Daoy (cell line): ENCODE measurements at places on chromosomes 3 and 15. TPM values are rescaled to one million over a fixed set of nuclear protein-coding genes. Genes with fewer than 3 reads are reported as not detected.

GRCh38 chr3:140597792-140598191 is 80.1 kb upstream of the TRIM42 start:
- no peak for DNase-seq

GRCh38 chr3:23915537-23916108 is 1.2 kb downstream of the NKIRAS1 start:
- peak; percentile 35 for DNase-seq

GRCh38 chr15:56869573-56869972 is 48.9 kb upstream of the TCF12 start:
- DNase-seq: peak; percentile 45

DNA sequence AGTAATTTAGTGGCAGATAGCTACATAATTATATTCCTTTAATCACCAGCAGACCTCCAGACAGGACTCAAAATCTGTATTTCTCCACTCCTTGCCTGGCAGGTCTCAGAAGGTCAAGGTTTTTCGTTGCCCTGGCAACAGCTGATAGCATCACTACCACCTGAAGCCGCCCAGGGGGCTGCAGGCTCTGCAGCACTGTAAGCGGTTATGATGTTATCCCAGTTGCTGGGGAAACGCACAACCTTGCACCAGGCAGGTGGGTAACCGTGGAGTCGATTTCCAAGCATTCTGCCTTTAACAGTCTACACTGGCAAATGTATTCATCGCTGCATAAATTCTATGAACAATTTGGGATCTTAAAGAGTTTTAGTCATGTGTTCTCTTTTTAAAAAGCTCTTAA is 756.3 kb downstream of the NTRK3 start:
- no peak for DNase-seq

GRCh38 chr3:99970198-99970597 is 144.1 kb downstream of the FILIP1L start:
- no peak for DNase-seq

DNA sequence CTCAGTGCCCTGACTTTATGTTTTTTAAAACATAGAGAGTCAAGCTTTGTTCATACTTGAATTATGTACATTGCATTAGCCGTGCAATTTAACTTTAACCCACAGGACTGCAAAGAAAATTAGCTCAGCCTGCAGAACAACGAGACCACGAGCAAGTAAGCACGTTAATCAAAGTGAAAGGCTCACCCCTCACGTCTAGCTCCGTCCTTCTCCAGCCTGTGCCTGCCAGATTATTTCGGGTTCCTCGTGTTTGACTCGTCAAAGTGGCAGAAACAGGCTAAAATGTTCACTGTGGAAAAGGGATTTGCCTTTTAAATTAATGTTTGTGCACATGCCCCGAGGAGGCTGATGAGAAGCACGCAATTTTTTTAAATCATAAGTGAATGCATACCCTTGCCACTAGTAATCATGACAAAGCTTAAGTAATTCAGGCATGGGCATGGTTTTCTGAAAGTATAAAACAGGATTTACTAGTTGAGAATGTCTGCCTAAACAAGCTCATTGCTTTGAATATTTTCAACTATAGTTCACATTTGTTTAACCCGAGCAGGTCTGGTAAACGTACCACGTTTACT is 15.3 kb downstream of the ZBTB38 start:
- no peak for DNase-seq

DNA sequence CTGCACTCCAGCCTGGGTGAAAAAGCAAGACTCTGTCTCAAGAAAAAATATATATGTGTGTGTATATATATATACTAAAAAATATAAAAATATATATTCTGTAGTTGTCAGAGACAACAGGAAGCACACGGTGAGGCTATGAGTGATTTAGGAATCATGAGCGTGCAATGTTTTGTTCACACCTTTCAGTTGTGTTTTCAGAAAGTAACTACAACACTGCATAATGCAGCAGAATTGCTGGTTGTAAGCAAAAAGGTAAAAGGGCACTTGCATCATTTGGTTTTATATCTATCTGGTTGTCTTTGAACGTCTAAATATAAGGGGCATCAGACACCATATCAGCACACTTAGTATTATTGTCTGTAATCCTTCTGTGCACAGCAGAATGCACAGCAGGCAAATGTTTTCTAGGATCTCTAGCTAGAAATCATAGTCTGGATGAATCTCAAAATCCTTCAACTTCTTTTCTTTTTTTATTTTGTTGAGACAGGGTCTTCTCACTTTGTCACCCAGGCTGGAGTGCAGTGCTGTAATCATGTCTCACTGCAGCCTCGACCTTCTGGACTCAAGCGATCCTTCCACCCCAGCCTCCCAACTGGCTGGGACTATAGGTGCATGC is 44.8 kb downstream of the CCR3 start:
- DNase-seq: no peak

- no peak for DNase-seq
Measured at GRCh38 chr15:66404532-66404931, 17.8 kb downstream of the MAP2K1 start.

GRCh38 chr15:90819850-90820249 is 48.5 kb upstream of the FURIN start:
- DNase-seq: no peak

DNA sequence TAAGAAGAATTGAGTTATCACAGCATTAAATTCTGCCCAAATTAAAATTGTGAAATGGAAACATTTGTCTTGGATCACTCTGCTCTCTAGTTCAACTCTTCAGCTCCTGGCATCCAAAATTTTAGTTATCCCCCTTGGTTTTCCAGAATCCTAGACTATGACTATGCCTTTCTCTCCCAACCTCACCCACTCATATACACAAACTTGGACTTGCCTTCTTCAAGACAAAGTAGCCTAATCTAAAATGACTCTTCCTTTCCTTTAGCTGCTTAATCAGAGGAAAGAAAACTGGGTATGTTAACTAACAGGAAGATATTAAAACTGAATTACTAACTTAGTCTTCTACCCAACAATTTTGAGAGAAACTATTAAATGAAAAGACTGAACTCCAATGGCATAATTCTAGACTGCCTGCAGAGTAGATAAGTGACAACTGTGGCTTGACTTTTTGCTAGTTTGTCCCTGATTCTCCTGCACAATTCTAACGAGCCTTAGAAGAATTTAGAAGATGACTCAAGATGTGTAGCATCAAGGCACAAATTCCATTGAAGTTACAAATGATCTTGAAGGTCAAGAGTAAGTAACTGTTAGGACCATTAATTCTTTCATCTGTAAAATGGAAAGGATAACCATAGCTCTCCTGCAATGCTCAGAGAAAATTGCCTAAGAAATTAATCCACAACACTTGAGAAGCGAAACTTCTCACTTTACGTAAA is 5.2 kb upstream of the GOLIM4 start:
- DNase-seq: no peak

GRCh38 chr3:55721716-55722484 is 234.8 kb upstream of the WNT5A start:
- peak; percentile 25 for DNase-seq

DNA sequence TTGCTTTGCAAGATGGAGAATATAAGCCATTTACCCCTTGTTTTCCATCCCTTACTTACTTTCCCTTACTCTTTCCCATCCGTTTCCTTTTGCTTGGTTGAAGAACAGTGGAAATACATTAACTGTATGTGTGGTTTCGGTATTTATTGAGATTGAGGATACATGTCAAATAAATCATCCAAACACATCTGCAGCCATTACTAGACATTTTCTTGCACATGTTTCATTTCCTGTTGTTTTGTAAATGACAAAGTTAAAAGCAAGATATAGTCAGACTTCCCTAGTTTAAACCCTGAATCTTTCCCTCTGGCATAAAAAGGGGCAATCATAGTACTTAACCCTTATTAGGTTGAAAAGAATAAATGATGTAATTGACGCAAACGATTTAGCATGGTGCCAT is 82.1 kb upstream of the BCHE start:
- DNase-seq: no peak

DNA sequence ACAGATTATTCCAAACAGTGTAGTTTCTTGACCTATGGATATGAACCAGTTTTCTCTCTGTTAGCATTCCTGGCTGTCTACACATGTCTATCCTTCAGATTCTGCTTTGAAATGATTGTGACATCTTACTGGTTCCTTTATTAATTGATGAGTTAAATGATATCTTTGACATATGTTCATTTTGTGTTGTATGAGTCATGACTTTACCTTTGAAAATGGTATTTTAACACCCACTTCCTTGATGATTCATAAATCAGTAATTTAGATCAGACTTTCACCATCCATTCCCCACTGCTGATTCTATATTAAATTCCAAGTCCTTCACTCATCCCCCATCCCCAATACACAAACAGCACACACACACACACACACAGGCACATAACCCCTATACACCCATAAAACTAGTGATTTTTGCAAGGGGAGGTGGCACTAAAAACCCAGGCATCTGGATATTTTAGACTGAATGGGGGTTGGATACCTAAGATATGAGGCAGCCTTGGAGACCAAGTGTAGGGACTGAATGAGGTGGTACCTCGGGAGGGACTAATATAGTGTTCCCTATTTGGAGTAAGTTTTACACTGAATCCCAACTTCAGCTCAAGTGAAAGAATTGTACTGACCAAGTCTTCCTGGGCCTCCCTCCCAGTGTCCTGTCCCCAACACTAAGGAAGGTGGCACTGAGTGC is 9.7 kb downstream of the CCK start:
- DNase-seq: peak; percentile 41

GRCh38 chr3:24550588-24550987 is 55.9 kb upstream of the THRB start:
- no peak for DNase-seq

GRCh38 chr15:25862472-25863110 is 536 bp downstream of the ATP10A start:
- peak; percentile 41 for DNase-seq

Gene ANKRD34C
- total RNA-seq: not detected in 2 replicates

Gene SEMA5B
- not detected in 2 replicates for total RNA-seq

Gene CCR3
- total RNA-seq: not detected in 2 replicates

Gene OXNAD1
- 15.1 and 21.4 TPM in 2 replicates for total RNA-seq
